ENCODE measurements at places on chromosomes 12 and 14.

DNA sequence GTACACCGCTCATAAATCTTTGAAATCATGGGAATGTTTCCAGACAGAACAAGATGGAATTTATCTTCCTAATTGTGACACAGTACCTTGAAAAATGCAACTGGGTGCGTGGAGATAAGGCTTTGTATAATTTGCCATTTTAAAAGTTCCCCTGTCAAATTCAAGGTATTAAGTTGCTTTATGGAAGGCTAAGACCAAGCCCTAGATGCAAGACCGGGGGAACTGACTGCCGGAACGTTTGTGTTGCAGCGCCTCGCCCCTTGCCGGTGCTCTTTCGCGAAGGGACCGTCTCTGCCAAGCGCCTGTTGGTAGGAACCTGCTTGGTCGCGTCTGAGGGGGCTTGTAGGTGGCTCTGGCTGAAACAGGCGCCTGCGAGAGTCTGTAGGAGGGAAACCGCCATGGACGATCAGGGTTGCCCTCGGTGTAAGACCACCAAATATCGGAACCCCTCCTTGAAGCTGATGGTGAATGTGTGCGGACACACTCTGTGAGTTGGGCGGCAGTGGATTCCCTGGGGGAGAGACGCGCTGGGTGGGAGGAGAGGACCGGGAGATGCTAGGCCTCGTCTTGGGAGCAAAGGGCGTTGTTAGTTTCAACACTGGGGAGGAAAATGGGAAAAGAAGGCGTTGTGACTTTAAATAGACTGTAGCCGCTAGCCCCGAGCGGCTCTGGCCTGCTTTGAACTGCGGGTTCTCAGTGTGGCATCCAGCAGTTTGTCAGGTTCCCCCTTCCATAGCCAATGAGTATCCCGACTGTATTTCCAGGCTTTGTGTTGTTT, at the start of gene MNAT1:
MNAT1 (plus strand) TSS at position 297 of the 778 bp plus-strand sequence; CDS start at position 399, 102 bp downstream.
- peak; percentile 58 for DNase-seq

DNA sequence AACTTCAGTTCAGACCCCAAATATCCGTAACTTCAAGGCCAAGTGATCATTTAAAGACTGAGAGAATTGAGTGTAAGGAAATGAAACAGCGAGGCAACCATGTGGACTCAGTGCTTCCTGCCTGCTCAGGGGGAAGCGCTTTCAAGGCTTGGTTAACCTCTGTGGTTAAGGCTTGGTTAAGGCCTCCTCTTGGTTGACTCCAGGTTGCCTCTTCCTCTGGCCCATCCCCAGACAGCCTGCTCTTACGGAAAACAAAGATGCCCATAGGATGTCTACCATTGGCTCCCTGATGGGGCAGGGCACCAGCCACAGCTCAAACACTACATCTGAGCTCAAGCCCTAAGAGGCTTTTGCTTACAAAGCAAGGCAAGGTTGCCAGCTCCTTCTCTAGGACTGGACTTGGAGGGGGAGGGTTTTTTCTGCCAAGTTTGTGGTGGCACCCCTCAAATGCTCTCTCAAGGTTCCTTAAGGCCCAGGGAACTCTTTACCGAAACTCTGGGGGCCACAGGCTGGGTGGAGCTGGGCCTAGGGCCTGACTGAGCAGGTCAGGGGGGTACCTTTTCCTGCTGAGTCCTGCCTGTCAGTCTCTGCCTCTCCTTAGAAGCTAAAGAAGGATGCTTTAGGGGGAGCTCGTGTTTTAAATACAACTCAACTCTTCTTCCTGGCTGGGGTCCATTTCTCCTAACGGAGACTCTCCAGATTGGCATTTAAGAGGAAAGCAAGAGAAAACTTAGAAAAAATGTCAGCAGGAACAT, 13.7 kb downstream of the COL2A1 start:
- no peak for DNase-seq

DNA sequence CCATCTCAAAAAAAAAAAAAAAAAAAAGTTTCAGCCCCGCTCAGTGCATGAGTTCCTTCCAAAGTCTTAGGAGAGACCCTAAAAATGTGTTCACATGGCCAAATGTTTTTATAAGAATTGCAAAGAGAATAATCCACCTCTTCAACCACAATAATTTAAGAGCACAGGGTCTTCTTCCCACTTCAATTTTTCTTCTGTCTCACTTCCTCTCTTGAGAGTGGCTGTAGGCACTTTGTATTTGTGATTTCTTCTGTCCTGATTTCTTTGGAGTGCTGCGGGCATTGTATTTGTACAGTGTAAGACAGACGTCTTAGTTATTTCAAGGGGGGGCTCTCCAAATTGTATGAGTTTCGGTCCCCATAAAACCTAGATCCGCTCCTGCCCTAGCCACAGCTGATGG, 58.3 kb downstream of the C12orf56 start:
- no peak for DNase-seq

GRCh38 chr12:1590221-1590979, 4.0 kb downstream of the FBXL14 start:
- no peak for DNase-seq

GRCh38 chr12:33251548-33251947, 188.1 kb downstream of the SYT10 start:
- DNase-seq = no peak

DNA sequence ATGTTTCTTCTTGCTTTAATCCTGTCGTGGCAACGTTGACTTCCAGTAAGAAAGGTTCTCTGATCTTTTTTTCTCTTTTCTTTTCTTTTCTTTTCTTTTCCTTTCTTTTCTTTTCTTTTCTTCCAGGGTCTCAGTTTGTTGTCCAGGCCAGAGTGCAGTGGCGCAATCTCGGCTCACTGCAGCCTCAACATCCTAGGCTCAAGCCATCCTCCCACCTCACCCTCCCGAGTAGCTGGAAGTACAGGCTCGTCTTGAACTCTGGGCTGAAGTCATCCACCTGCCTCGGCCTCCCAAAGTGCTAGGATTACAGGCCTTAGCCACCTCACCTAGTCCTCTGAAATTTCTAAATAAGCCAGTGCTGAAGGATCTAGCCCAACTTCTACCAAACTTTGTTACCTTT, 1.3 kb upstream of the MAP3K9 start:
- no peak for DNase-seq

DNA sequence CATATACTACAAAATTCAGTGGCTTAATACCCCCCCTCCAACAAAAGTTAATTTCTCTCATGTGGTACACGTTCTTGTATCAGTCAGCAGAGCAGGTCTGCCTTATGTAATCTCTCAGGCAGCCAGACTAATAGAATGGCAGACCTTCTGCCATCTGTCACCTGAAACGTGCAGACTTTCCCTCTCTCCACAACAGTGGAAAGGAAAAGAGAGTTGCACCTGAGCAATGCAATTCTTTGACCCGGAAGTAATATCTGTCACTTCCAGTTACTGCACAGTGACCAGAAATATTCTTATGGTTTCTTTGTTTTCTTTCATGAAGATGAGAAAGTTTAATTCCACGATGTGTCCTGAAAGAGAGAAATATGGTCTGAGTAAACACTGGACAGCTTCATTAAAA, 14.4 kb downstream of the KERA start:
- DNase-seq = no peak

DNA sequence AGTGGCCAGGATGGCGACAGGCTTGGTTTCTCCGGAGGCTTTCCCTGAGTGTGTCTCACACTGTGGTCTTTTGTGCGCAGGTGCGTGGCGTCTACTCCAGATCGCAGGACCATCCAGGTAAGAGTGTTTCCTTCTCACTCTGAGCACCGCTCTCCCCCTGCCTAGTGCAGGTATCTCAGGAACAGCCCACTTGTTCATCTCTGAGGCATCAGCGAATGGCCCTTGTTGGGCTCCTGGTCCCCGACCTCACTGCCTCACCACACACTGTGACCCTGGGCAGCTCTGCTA, 781 bp downstream of the ADGRD1 start:
- DNase-seq = no peak

DNA sequence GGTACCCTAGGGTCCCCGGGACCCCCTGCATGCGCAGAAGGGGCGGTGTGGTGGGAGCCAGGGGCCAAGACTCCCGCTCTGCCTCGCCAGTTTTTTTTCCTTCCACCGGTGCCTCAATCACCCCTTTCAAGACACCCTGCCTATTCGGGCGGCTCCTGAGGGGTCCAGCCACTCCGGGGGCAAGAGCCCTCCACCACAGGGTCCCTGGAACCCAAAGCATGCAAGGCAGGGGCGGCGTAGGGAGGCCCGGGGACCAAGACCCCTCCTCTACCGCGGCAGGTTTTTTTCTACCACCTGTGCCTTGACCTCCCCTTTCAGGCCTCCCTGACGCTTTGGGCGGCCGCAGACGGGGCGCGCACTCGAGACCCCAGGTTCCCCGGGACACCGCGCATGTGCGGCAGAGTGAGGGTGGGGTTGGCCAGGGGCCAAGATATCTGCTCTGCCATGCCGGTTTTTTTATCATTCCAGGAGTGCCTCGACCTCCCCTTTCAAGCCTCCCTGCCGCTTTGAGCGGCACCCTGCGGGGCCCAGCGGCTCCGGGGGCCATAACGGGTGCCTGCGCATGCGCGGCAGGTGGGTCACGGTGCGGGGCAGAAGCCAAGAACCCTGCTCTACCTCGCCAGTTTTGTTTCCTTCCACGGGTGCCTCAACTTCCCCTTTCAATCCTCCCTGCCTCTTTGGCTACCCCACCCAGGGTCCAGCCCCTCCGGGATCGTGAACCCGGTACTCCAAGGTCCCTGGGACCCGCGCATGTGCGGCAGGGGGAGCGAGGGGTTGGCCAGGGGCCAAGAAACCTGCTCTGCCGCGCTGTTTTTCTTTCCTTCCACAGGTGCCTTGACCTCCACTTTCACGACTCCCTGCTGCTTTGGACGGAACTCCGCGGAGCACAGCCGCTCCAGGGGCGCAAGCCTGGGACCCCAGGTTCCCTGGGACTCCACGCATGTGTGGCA, 328.1 kb downstream of the ALG10 start:
- DNase-seq = no peak

GRCh38 chr14:33045760-33046159, 107.1 kb downstream of the NPAS3 start:
- DNase-seq = no peak

DNA sequence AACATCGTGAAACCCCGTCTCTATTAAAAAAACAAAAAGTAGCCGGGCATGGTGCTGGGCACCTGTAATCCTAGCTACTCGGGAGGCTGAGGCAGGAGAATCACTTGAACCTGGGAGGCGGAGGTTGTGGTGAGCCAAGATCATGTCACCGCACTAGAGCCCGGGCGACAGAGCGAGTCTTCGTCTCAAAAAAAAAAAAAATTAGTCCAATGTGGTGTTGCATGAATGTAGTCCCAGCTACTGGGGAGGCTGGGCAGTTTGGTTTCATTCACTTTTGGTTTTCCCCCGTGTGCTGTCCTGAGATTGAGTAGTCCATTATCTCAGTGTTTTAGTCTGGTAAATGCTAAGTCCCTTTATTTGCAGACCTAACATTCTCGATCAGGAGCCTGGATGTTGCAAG, 19.5 kb downstream of the RPS29 start:
- DNase-seq = no peak

GRCh38 chr12:23729359-23729758, 220.1 kb downstream of the SOX5 start:
- DNase-seq = no peak

DNA sequence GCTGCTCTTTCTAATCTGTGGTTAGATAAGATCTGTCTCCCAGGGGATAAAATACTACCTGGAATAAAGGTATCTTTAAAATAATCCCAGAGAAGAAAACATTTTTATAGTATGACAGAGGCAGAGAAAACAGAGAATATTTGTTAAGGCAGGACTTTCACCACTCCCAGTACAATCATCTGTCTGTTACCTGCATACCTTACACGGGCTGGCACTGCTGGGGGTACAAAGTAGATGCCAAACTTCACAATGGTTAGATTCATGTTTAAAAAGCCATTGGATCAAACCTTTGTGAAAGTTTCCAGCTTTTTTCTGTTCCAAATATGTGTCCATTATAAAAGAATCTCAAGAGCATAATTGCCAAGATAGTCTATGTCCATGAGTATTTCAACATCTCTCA, 273.6 kb upstream of the BTG1 start:
- no peak for DNase-seq

DNA sequence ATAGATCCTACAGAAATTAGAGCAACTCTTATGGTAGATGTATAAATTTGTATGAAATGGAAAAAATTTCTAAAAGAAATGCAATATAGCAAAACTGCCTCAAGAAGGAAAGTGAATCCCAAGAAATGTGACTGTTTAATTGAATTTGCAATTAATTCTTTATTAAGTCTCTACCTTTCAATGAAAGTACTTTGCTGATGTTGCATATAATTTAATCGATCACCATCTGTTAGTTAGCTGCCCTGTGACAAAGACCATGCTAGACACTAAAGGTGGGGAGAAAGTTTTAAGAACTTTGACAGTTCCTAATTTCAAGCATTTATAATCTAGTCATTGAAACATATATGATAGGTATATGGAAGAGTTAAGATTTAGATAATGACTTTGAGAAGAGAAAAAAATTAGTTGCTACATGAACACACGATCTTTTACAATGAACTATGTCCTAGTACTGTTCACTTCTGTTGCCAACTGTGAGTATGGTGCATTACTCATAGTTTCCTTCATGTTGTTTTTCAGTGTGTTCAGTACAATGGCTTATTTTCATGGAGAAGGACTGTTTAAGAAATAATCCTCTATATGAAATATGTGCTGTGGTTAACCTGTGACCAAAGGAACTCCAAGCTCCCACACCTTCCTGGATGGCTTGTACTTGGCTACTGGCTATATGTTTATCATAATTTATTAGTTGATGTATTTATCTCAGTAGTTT, 128.4 kb downstream of the METTL25 start:
- no peak for DNase-seq

- DNase-seq = no peak
Observed at GRCh38 chr12:91604897-91605296, 422.3 kb upstream of the DCN start.

- no peak for DNase-seq
Observed at GRCh38 chr12:131460520-131460919, 250.4 kb upstream of the SFSWAP start.

GRCh38 chr12:127393465-127393864, 873.5 kb upstream of the TMEM132C start:
- DNase-seq = no peak

GRCh38 chr14:36451310-36452065, 68.5 kb downstream of the NKX2-1 start:
- DNase-seq = no peak

GRCh38 chr14:34423445-34423844, 38.6 kb downstream of the SPTSSA start:
- DNase-seq = no peak

GRCh38 chr12:120933786-120934185, 29.6 kb upstream of the SPPL3 start:
- DNase-seq = no peak

DNA sequence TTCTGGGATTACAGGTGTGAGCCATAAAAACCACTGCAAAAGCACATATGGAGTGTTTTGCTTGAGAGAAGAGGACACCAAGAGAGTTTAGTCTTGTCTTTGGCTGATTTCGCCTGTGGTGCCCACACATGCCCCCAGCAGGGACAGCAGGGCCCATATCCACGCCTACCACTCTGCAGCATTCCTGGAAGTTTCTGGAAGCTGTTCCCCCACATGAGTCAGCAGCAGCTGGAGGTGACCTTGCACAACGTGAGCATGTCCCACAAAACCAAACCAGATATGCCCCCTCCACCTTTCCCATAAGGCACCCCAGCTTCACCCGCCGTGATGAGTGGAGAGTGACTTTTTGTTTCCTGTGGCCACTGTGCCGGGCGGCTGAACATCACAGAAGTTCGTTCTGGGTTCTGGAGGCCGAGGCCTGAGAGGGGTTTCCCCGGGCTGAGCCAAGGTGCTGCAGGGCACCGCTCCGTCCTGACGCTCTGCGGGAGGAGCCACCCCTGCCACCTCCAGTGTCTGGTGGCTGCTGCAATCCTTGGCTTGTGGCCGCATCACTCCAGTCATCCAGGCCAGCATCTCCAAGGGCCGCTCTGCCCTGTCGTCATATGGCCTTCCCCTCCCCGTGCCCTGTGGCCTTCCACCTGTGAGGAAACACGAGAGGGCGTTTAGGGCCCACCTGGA, 4.7 kb downstream of the ASPG start:
- DNase-seq = no peak

GRCh38 chr12:3152892-3153291, 75.7 kb downstream of the TSPAN9 start:
- no peak for DNase-seq

All from stimulated activated CD8-positive, alpha-beta memory T cell treated with anti-CD3 and anti-CD28 coated beads, Interleukin-7, amount 100 ng/mL, for 1 hour (primary cell).